ENCODE measurements at places on chromosomes 1 and 21.

DNA sequence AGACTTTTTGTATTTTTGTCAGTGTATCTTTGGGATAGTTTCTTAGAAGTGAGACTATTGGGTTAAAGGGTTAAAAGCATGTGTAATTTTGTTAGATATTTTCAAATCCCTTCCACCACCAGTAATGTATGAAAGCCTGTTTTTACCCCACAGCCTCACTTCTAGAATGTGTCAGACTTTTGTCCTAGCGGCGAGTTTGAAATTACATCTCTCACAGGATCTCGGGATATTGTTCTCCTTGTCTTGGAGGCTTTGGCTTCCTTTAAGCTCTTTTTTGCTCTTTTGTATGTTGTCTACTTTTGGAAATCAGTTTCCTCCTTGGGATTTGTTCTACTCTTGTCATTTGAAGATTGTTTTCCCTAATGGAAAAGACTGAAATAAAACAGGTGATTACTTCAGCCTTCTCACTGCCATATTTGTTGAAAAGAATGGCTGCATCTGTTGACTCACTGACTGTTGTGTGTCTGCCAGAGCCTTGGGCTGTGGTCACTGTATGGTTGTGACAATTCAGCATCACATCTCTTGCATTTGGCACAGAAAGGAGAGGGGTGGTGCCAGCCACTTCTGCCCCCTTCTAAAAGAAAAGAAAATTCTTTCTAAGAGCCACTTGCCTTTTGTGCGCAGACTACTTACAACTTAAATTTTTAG lies 22.6 kb downstream of the ST3GAL3 start:
- no peak for DNase-seq
- no peak overlapping the region for H3K4me3 ChIP-seq
- no peaks in the 10 kb centered on the region for H3K4me1 ChIP-seq
- H3K36me3 ChIP-seq = peaks cover 2% of the 10 kb centered on the region
- no peaks in the 10 kb centered on the region for H3K27me3 ChIP-seq

DNA sequence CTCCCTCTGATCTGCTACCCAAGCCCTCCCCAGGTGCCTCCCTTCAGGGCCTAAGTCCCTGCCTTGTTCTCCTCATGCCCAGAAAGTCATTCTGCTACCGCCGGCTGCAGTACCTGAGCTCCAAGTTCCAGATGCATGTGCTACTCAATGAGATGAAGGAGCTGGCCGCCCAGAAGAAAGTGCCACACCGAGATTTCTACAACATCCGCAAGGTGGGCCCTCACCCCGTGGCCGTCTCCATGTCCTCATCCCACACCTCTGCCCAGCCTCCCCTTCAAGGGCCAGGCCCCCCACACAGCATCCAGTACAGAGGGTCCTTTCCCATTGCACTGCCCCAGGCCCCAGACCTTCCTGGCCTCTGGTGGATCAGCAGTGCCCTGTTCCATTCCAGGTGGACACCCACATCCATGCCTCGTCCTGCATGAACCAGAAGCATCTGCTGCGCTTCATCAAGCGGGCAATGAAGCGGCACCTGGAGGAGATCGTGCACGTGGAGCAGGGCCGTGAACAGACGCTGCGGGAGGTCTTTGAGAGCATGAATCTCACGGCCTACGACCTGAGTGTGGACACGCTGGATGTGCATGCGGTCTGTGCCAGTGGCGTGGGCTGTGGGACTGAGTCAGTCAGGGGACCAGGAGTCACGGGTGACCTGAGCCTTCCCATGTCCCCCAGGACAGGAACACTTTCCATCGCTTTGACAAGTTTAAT lies 8.2 kb downstream of the AMPD2 start:
- peaks cover 11% of the 10 kb centered on the region for H3K4me1 ChIP-seq
- H3K36me3 ChIP-seq = peaks cover 4% of the 10 kb centered on the region
- no peaks in the 10 kb centered on the region for H3K27me3 ChIP-seq
- no peak overlapping the region for H3K27ac ChIP-seq

- H3K4me1 ChIP-seq = no peaks in the 10 kb centered on the region
- H3K36me3 ChIP-seq = no peaks in the 10 kb centered on the region
- H3K4me3 ChIP-seq = no peak overlapping the region
Measured at GRCh38 chr1:200005165-200005564, 22.3 kb upstream of the NR5A2 start.

DNA sequence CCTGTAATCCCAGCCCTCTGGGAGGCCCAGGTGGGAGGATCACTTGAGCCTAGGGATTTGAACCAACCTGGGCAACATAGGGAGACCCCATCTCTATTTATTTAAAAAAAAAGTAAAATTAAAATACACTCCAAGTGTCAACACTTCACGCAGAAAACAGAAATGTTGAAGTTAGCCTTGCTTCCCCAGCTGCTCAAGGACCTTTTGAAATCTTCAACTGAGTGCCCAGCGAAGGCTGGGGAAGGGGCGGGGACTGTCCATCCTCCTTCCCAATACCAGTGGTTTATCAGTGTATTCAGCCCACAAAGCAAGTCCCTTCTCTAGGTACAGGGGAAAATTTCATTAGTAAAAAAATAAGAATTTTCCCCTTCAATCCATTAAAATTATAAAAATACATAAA lies 2.2 kb upstream of the DNAJC28 start:
- DNase-seq = no peak
- peaks cover 4% of the 10 kb centered on the region for H3K27me3 ChIP-seq
- H3K27ac ChIP-seq = no peak overlapping the region
- no peaks in the 10 kb centered on the region for H3K36me3 ChIP-seq
- peaks cover 6% of the 10 kb centered on the region for H3K4me1 ChIP-seq

DNA sequence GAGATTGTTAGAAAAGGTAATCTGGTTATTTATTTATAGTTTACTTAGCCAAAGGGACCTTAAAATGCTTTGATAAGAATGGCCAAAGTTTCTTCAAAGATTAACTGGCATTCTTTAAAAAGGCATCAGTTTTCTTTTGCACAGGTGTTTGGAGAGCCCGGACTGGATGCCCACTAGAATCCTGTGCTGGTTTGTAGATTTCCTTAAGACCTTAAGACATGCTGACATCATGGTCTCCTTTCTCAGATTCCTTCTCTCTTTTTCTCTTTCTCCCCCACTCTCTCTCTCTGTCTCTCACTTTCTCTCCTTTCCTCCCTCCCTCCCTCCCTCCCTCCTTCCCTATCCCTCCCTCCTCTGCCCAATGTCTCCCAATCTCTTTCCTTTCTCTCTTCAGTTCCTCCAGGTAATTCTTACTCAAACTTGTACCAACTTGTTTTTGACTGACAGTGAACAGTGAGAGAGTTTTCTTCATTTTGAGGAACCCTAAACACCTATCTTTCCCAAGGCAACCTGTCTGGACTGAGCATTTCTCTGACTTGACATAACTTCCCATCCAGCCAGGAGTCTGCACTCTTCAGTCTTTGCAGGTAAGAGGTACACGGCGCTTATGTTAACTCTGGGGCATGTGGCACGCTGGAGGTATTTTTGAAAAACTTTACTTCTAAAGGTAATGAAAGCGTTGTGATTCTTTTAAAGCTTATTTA lies at the start of gene KCNJ15:
Gene KCNJ15 (plus strand): TSS at position 393 of the 704 bp plus-strand sequence. CDS start 42,271 bp downstream, outside the sequence.
- no peak for DNase-seq
- H3K4me1 ChIP-seq = peaks cover 19% of the 10 kb centered on the region
- peaks cover 6% of the 10 kb centered on the region for H3K27me3 ChIP-seq
- peaks cover 5% of the 10 kb centered on the region for H3K36me3 ChIP-seq

DNA sequence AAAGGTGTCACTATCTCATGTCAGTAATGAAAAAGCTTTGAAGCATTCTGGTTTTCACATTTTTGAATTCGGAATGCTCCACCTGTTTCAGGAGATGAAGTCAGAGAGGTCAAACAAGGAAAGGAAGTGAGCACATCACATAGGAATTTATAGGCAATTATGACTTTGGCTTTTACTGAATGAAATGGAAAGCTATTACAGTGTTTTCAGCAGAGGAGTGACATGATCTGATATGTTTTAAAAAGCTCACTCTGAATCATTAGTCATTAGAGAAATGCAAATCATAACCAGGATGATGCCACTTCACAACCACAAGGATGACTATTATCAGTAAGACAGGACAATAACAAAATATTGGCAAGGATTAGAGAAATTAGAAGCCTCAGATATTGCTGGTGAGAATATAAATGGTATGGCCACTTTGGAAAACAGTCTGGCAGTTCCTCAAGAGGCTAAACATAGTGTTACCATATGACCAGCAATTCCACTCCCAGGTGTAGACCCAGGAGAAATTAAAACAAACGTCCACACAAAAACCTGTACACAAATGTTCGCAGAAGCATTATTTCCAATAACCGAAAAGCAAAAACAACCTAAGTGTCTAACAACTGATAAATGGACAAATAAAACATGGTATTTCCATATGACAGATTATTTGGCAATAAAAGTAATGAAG lies 7.5 kb downstream of the TAF1A start:
- peak overlapping the region; percentile 68 for H3K4me3 ChIP-seq
- peaks cover 40% of the 10 kb centered on the region for H3K36me3 ChIP-seq
- H3K27me3 ChIP-seq = no peaks in the 10 kb centered on the region
- peaks cover 9% of the 10 kb centered on the region for H3K4me1 ChIP-seq
